ENCODE measurements at places on chromosomes 4 and X.

- DNase-seq, result no peak
These were observed 46.2 kb downstream of the PPEF1 start for GRCh38 chrX:18753631-18754030.

GRCh38 chrX:96556886-96557285 is 127.8 kb upstream of the DIAPH2 start:
- no peak for DNase-seq

- DNase-seq, result no peak
These were observed 61.3 kb downstream of the HCCS start for GRCh38 chrX:11172415-11172814.

GRCh38 chr4:159428975-159429692 is 326.3 kb downstream of the RAPGEF2 start:
- DNase-seq, result no peak

GRCh38 chr4:182093431-182093831 is 149.8 kb upstream of the TENM3 start:
- peak; percentile 64 for DNase-seq

DNA sequence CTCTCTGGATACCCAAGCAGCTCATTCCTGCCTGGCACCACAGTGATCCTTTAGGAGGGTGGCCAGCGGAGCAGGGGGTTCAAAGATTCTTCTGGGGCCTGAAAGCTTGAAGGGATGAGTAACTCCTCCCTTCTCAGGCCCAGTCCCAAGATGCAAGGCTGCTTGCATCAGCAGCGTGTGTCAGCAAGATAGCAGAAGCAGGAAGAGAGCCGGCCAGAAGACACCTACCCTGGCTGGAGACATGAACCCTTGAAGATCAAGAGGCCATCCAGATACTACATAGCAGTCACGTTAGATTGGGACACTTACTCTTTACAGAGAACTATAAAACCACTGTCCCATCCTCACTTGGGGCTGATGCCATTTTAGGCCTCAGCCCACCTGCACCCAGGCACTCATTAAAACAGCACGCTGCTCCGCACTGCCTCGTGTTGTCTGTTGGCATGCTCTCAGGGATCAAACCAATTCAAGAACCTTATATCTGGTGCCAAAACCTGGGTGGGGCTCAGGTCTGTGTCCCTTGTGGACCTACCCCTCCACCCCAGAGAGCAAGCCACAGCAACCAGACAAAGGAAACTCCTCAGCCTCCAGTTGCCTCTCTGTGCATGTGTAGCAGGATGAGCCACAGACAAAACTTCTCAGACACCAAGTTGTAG is 6.5 kb downstream of the UGT2B17 start:
- no peak for DNase-seq

- no peak for DNase-seq
These were observed 60.7 kb downstream of the ZFX start for GRCh38 chrX:24210190-24210589.

GRCh38 chr4:183522821-183523220 is 18.0 kb downstream of the ING2 start:
- no peak for DNase-seq

DNA sequence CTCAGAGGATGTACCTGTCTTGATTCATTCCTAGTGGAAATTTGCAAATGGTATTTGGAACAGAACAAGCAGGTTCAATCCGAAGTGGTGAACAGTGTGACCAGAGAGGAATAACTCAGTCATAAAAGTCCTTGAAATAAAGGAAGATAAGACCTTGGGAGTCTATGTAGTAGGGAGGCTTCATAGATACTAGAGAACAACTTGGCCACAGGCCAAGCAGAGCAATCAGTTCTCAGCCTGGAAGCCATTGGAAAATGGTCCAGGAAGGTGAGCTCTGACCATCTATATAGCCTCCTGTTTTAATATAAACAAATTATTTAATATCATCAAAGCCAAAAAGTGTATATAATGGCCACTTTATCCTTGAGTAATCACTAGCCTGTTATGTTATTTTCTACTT is 11.3 kb downstream of the TXK start:
- DNase-seq, result no peak

DNA sequence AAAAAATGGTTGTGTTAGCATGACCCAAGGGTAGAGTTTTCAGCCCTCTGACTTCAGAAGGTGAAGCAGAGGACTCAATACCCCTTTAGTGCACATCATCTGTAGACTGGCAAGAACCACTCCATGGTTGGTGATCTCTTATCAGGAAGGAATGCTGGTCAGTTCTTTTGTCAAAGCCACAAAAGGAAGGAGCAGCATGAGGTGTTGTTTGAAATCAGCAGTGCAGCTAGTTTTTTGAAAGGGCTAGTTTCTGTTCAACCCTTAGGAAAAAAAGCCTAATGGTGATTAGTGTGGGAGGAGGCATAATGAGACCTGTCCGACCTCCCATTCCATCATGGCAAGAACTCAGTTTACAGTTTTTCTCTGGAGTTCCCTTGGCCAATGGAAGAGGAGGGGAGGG is 362.0 kb upstream of the CT83 start:
- DNase-seq, result no peak

DNA sequence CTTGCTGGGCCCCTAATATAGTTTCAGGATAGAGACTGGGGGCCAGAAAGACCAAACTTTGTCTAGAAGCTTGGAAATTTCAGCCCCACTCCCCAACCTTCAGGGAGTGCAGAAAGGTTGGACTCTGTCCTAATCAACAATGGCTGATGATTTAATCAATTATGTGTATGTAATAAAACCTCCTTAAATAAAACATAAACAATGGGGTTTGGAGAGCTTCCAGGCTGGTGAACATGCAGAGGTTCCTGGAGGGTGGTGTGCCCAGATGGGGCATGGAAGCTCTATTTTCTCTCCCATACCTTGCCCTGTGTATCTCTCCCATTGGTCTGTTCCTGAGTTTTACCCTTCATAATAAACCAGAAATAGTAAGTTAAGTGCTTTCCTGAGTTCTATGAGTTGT is 174.2 kb downstream of the GC start:
- DNase-seq, result no peak

DNA sequence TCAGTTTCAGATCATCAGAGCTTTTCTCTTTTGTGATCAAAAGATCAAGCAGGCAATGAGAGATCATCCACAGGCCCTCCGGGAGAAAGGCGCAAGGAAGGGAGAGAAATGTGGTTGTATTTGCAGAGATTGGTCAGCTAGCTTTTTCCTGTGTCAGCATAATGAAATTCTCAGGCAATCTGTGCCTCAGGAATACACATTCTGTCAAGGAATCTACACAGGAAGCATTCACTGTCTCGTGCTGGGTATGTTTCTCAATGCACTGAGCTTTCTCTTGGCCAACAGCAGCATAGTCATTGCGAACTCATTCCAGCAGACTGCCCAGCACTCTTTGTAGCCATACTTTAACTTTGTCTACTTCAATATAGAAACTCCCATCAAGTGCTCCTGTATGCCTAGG is 413.7 kb downstream of the PPP3CA start:
- no peak for DNase-seq

GRCh38 chr4:123412091-123412505 is 15.5 kb downstream of the SPRY1 start:
- DNase-seq, result no peak

DNA sequence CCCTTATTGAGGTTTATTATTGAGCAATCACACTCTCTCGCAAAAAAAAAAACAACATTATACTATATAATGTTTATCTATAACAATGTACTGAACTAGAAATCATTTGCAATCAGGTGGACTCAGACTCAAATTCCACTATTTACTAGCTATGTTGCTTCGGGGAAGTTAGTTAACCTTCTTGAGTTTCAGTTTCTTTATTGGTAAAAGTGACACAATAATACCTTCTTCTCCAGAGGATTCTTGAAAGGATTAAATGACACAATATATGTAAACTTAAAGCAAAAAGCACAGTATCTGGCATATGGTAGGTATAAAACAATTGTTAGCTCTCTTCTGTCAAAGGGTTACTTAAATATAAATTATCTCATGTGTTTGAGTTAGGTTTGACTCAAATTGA is 31.5 kb upstream of the HDAC8 start:
- no peak for DNase-seq

GRCh38 chr4:154999950-155000578 is 208.4 kb upstream of the NPY2R start:
- DNase-seq, result no peak

GRCh38 chrX:150212672-150213480 is 150.2 kb upstream of the MAMLD1 start:
- peak; percentile 42 for DNase-seq

GRCh38 chrX:118655561-118656246 is 71.7 kb upstream of the IL13RA1 start:
- DNase-seq, result peak; percentile 59

GRCh38 chr4:14478504-14478903 is 523.8 kb upstream of the CPEB2 start:
- DNase-seq, result no peak

- DNase-seq, result peak; percentile 54
These were observed 44.5 kb upstream of the SCML1 start for GRCh38 chrX:17692709-17693346.

DNA sequence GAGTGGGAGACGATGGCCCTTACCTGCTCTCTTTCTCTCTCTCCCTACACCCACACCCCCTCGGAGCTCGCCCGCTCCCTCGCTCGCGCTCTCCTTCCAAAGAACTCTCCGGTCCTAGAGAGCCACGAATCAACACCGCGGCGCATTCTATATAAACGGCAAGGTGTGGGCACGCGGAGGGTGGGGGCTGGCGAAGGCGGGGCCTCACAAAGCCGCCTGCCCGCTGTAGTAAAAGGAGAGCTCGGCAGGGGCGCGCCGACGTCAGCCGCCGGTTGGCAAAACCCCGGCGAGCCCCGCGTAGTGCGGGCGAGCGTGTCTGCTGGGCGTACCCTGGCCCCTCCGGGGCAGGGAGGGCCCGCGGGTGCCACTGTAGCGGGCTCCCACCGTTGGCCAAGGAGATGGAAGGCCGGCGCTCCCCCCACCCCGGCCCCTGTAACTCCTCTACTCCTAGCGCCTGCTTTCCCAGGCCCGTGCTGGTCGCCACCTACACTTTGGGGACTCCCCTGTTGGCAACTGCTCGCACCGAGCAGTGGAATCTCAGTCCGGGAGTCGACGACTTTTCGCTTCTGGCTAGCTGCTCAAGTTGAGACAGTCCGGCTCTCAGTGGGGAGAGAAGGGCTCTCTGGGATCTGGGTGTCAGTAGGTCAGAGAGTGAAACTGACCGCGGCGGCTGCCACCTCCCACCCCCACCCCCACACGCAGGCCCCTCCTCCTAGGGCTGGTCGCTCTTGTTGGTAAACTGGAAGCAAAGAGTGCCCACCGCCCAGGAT is 325.5 kb upstream of the F9 start:
- DNase-seq, result peak; percentile 80

- no peak for DNase-seq
These were observed at the start of gene UGT2A2 for GRCh38 chr4:69639542-69639941. Gene UGT2A2, minus strand, starts transcription at chr4:69639642. Its CDS starts 2 bp downstream, at chr4:69639640.

DNA sequence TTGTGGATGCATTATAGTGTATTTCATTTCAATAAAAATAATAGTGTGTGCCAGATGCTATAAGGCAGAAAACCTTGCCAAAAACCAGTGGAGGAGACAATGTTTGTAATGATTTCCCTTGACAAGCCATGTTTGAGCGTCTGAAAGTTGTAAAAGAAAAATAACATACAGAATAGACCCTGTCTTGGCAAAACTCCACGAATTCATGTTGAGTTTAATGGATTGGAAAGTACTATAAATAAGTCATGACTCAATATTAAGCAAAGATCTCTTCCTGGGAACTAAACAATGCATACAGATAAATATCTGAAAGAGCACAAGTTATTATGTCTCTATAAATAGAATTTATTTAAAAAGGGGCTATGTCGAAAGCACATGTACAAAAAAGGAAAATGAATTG is 543.5 kb downstream of the GABRG1 start:
- no peak for DNase-seq

DNA sequence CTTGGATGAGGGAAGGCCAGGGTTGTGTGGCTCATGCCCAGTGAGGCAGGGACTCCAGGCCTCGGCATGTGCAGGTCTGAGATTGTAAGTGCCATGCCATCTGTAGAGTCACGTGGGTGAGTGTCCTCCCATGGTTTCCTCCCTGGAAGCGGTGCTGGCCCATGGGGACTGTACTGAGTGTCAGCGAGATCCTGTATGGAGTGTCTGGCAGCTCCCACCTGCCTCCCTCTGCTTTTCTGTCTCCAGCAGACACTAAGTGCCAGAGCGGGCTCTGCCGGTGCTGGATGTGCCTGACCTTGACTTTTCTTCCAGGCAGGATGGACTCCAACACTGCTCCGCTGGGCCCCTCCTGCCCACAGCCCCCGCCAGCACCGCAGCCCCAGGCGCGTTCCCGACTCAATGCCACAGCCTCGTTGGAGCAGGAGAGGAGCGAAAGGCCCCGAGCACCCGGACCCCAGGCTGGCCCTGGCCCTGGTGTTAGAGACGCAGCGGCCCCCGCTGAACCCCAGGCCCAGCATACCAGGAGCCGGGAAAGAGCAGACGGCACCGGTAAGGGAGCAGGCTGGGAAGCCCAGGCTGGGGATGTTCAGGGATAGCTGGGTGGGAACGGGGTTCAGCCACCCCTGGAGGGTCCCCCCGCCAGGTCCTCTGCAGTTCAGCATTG is 7.6 kb downstream of the WFS1 start:
- no peak for DNase-seq

DNA sequence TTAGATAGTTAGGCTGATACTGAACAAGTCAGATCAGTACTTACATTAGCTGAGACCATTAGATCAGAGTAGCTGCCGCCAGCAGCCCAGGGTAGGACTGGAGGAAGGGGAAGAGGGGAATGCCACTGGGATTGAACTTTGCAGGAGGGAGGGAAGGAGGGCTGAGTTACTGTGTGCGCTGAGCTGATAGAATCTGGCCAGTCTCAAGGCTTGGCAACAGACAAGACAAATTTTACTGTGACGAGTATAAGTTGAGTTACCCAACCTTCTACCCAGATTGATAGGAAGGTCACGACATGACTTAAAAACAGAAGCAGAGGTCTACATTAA is 372.1 kb downstream of the OPHN1 start:
- no peak for DNase-seq

GRCh38 chrX:57930051-57930450 is 19.8 kb upstream of the ZXDA start:
- DNase-seq, result no peak

- no peak for DNase-seq
These were observed 2.3 kb upstream of the PHOX2B start for GRCh38 chr4:41750626-41751448.

DNA sequence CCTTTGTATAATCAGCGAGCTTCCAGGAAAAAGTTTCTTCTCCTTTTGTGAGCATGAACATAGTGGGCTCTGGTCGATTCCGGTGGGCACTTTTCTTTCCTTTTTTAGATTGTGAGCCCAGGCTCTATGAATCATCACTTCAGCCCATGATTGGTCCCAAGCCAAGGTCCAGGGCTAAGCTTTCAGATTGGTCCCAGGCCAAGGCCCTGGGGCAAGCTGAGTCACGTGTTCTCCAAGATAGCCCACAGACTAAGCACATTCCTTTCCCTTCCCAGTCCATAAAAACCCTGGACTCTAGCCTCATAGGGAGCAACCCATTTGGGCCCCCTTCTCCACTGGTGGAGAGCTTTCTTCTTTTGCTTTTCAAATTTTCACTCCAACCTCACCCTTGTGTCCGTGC is 430.5 kb downstream of the NAP1L3 start:
- no peak for DNase-seq

GRCh38 chr4:44869222-44869882 is 143.0 kb upstream of the GNPDA2 start:
- no peak for DNase-seq
